ENCODE measurements at places on chromosomes 16 and 17.
A peak's percentile ranks its signal among the peaks of the same experiment; 100 is the strongest.

DNA sequence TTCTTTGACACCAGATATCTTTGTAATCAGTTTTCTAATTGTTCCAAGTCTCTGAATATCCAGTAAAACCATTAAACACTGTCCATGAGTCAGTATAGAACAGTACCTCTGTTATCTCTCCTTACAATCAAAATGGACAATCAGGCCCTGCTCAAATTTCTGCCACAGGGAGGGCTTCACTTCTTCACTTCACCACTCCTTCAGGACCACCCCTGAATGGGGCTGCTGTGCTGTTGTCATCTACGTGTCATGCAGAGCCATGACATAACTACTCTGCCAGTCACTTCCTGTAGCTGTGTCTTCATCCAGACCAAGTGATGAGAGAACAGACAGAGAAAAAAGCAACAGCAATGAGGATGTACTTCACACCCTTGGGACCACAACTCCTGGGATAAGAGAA, 116.9 kb downstream of the TANC2 start:
- no peak for DNase-seq

DNA sequence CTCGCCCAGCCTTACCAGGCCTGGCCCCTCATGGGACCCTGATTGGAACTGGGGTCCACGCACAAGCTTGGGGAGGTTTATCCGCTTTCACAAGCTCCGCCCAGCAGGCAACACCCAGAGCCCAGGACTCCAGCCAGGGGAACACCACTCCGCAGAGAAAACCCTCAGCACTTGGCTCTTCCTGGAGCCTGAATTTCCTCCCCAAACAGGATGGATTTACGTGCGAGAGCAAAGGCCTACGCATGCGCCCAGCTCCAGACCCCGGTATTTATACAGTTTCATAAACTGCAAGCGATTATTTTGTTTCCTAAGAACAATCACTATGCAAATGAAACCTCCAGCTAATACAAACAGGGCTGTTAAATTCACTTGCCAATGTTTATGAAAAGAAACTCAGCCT, 22.8 kb downstream of the ZNF423 start:
- no peak for DNase-seq

DNA sequence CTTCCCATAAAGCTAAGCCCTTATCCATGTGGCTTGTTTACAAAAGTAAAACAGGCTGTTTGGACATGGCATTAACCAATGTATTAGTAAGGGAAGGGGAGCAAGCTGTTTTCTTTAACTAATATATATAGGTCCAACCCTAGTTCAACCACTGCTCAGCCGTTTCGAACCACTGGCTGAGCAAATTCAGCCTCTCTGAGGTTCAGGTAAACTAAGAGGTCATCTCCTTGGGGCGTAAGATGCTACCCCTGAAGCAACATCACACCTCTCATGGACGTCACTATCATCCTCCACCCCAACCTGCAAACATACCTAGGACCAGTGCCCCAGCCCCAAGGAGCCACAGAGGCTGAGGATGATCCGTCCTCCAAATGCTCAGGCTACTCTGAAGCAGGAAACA, 45.2 kb downstream of the ANKRD11 start:
- DNase-seq, result no peak

GRCh38 chr17:7880076-7880868, 8.3 kb upstream of the CHD3 start:
- DNase-seq, result no peak

GRCh38 chr17:77688369-77688768, 270.1 kb upstream of the TNRC6C start:
- no peak for DNase-seq

- no peak for DNase-seq
Observed at GRCh38 chr17:1651559-1651844, 1.8 kb upstream of the RILP start.

DNA sequence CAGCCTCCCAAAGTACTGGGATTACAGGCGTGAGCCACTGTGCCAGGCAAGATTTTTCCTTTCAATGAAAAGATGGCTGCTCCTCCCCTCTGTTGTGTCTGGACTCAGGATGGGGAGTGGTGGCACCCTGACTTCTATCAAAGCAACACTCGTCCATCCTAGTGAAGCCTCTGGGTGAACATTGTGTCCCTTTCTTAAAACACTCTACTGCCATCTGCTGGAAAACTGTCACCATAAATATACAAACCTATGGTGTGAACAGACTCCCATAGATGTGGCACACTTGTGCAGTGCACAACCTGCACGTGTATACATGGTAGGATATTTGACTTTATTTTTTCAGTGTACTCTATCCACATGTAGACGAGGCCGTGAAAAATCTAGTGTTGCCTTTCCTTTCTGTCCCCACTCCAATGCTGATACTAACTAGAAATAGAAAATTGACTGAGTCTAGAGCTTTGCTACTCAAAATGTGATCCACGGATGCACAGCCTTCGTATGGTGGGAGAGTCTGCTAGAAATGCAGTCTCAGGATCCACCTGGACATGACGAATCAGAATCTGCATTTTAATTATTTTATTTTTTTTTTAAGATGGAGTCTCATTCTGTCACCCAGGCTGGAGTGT, 55.9 kb upstream of the PLCG2 start:
- DNase-seq, result peak; percentile 86

DNA sequence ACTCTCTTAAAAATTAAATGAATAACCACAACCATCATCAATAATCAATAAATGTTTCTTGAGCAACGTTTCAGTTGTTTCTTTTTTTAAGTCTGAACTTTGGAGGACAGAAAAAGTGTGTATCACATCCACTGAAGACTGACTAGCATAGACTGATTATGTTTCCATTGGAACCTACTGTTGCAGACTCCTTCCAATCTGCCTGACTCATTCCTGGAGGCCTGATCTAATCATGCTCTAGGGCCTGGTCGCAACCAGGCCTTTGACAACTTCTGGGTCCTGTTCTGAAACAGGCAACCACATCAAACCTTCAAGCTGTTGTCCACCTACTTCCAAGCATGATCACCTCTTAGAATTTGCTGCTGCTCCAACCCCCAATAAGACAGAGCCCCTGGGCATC, 109.2 kb upstream of the NUDT7 start:
- DNase-seq, result no peak

DNA sequence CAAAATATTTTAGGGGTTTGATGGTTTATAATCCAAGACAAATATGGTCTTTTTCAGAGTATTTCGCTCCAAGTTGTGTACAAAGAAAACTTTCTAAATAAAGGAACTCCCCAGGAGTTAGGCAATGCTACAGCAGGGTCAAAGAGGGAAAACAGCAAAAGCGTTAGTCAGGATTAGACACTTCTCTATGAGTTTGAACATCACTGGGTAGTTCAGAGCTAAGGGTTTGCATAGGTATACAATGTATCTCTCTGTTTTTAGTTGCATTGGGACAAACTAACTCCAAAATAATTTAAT, 34.8 kb downstream of the FAM20A start:
- no peak for DNase-seq

- DNase-seq, result peak; percentile 78
Observed at GRCh38 chr17:2435862-2436261, 35.0 kb upstream of the MNT start.

GRCh38 chr17:81711814-81712467, at the start of gene SLC25A10:
TSS of gene SLC25A10 (plus strand) at chr17:81712284. CDS start at chr17:81712427, 143 bp downstream.
- DNase-seq, result peak; percentile 73

GRCh38 chr16:12773221-12773620, 30.5 kb downstream of the CPPED1 start:
- DNase-seq, result no peak

GRCh38 chr16:66399031-66399430, 28.1 kb upstream of the BEAN1 start:
- DNase-seq, result no peak

DNA sequence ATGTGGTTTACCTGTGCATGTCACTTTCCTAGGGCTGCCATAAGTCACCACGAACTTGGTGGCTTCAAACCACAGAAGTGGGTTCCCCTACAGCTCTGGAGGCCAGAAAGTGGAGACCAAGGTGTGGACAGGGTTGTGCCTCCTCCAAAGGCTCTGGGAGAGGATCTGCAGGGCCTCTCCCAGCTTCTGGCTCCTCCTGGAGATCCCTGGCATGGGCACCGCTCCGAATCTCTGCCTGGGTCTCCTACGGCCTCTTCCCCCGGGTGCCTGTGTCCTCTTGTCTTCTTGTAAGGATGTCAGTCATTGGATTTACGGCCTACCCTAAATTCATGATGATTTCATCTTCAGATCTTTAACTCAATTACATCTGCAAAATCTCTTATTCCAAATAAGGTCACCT, 2.5 kb upstream of the SRRM2 start:
- DNase-seq, result no peak

DNA sequence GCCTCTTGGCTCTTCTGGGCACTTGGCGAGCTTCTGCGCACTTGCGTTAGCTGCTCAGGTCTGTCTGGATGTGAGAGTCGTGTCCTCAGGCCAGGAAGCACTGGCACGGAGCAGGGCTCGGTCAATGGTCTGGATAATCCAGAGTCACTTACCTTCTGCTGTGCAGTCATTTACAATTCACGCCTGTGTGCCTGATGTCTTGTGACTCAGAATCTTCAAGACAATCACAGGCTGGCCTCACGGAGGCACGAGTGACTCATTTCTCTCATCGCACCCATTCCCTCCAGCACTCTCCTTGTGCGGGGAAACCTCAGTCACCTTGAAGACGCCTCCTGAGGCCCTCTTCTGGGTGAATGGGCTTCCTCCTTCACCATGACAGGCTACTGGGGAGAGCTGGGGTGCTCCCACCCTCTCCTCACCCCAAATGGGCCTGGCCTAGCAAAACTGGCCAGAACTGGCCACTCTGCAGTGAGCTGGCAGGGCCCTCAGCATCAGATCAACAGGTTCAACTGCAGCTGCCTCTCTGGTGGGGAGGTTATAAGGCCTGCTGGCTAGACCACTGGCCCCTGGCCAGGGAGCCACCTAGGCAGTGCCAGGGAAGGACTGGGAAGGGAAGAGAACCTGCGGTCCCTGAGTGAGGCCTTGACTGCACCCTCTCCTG, 1.9 kb upstream of the CAPN15 start:
- no peak for DNase-seq

DNA sequence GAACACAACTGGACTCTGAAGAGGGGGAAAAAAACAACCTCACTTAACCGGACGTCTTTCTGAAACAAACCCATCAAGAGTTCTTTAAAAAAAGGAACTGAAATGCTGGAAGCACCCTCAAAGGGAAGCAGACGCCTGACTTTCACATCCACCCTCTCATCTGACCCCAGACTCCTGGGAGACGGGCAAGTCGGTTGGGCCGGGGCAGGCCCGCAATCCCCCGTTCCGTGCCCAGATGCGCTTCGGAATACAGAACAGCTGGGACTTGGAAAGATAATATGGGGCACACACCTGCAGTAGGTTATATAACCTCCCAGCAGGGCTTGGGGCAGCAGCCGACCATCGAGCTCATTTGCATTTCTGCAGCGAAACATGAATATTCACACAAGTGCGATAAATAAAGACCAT, 3.7 kb downstream of the ARHGAP27 start:
- no peak for DNase-seq

DNA sequence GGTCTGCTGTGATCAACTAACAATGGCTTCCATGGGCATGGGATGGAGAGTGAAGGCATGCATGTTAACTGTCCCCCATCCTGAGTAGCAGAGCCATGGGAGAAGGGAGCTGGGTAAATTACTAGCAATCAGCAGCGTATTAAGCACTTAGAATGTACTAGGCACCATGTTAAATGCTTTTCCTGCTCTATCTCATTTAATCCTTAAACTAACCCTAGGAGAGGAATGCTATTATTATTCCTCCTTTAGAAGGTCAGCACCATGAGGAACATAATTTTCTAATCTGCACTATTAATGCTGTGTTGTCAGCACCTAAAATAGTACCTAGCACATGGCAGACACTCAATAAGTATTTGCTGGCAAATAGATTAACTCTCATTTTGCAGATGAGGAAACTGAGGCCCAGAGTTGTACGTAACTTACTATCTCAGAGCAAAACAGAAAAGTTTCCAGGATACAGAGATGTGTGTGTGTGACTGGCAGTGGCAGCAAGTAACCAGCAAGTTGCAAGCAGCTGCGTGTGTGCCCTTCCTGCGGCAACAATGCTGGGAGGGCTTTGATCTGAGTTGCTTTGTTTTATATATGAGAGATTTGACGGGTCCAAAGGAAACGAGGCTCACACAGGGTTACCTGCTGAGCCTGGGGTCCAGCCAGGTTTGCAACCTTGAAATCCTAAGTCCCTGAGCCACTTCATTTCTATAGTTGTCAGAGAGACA, 6.5 kb upstream of the KLHL36 start:
- DNase-seq, result no peak

GRCh38 chr16:79071424-79071823, 529.1 kb downstream of the MAF start:
- no peak for DNase-seq

GRCh38 chr17:67679721-67680120, 38.0 kb upstream of the NOL11 start:
- no peak for DNase-seq

DNA sequence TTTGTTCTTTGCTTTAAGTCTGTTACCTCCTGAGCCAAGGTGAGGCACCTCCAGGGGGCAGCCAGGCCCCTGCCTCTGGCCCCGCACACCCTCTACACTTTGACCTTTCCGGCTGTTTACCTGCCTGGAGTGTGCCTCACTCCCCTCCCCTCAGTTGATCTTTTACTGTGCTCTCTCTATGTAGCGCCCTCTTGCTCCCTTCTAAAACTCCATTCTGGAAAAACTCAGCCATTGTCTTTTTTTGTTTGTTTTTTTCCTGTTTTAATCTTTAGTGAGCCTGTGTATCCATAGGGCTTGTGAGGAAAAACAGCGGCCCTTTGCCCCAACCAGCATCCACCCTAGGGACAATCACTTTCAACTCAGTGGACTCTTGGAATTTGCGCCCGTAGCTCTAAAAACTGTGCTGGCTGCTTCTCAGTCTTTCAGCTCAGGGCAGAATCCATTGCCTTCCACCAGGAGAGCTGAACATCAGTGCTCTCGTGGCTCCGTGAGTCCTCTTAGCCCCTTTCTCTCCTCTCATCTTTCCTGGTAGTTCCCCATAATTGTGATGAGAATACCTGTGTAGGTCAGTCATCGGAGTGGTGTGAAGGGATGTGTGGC, 4.3 kb downstream of the AMDHD2 start:
- DNase-seq, result no peak

GRCh38 chr17:32445497-32445896, 1.2 kb downstream of the PSMD11 start:
- DNase-seq, result no peak

DNA sequence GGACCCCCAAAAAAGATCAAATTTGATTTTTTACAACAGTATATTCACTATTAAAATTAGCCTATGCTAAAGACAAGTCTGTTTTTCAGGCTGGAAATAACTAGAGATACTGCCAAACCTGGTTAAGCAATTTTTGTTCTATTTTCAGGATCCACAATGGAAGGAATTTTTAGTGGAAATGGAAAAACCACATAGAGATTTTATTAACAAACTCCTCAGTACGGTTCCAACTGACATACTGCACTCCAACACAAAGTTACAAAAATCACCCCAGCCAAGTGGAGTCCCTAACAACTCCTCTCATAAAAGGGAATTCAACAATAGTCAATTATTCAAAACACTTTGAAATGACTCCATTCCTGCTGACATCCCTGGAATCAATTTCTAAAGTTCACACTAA, 101.6 kb upstream of the TOB1 start:
- DNase-seq, result no peak

- no peak for DNase-seq
Observed at GRCh38 chr16:78998879-78999278, 601.7 kb downstream of the MAF start.
